ENCODE measurements at places on chromosomes 6 and 20. TPM values are rescaled to one million over a fixed set of nuclear protein-coding genes. Genes with fewer than 3 reads are reported as not detected.

The PTPN1 gene
- total RNA-seq: 55.4 TPM

The THBD gene
- 49.5 TPM for total RNA-seq

The HSPA12B gene
- total RNA-seq: 0.39 TPM

The CSNK2B gene
- 167 TPM for total RNA-seq
